ENCODE measurements at places on chromosomes 4 and X.

GRCh38 chr4:105845559-105845958, 49.7 kb upstream of the NPNT start:
- DNase-seq, result no peak

GRCh38 chr4:72569719-72570235, 756 bp upstream of the ADAMTS3 start:
- no peak for DNase-seq

DNA sequence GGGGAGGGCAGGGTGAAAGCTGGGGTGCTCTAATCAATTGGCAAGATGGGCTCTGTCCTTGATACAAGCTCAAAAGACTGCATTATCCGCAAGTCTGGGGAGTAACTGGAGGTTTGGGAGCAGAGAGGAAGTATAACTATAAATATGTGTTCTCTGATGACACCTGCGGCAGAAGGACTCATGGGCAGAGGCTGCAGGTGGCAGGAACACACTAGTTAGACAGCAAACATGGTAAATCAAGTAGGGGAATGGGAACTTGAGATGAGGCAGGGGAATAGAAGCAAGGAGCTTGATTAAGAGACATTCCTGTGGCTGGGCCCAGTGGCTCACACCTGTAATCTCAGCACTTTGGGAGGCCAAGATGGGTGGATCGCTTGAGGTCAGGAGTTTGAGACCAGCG, 30.3 kb downstream of the SH3KBP1 start:
- no peak for DNase-seq

DNA sequence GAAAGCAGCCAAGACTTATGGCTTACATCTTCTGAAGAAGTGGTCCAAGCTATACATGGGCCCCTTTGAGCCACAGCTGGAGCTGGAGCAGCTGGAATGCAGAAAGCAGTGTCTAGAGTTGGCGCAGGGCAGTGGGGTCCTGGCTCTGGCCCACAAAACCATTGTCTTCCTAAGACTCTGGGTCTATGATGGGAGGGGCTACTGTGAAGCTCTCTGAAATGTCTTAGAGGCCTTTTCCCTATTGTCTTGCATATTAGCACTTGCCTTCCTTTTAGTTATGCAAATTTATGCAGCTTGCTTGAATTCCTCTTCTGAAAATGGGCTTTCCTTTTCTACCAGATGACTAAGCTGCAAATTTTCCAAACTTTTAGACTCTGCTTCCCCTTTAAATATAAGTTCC, 15.3 kb downstream of the NPY1R start:
- DNase-seq, result no peak

GRCh38 chrX:131621650-131622049, 77.8 kb downstream of the OR13H1 start:
- no peak for DNase-seq

DNA sequence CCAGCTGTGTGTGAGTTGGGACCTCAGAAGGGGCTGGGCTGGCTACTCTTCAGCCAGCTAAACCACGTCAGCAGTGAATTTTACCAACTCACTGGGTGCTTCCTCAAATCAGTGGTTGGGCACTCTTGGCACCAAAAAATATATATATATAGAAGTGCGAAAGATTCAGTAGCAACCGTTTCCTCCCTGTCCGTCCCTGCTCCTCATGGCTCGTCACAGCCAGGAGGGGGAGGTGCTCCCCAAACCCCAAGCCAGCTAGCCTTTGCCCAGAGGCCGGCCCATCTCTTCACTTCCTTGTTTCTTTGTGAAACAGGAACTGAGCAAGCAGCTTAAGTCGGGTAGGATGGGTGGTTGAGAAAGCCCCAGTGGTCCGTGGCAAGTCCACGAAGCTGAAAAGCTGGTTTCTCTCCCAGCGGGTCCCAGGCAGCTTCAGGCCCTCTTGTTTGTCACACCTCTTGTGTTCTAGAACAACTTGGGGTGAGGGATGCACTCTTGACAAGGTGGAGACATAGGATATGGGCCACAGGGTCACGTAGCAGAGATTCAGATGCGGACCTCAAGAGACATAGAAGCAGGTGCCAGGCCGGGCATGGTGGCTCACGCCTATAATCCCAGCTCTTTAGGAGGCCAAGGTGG, 6.8 kb upstream of the SASH3 start:
- DNase-seq, result no peak

DNA sequence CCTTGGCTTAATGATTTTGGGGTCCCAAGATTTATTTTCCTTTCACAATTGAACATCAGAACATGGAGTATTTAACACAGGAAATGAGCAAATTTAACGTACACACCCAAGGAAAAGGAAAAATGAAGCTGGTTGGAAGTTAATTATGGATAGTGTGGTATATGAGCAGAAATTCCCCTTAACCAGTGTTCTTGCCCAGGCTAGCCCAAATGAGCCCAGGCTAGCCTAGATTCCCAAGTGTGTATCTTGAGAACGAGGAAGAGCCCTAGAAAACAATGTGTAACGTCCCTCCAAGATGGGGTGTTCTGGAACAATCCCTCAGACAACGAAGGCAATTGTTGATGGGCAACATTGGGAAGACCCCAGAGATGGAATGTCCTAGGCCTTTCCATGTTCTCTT, 33.7 kb downstream of the XG start:
- DNase-seq, result no peak

- DNase-seq, result no peak
Measured at GRCh38 chrX:123193101-123193500, 9.0 kb downstream of the GRIA3 start.

DNA sequence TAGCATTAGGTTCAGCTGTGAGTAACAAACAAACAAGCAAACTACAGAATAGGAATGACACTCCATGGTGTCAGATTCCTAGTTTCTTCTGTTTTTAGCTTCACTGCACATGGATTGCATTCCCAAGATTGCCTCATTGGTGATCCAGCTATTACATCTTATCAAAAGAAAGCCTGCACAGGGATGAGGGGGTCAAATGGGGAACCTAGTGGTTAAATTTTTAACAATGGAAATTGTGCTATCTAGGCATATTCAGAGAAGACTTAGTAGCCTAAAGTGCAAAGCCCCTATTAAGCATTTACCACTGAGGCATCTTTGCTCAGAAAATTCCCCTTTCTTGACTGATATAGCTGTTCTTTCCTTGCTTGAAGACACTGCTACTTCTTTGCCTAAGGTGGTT, 3.9 kb upstream of the TTC29 start:
- DNase-seq, result no peak

DNA sequence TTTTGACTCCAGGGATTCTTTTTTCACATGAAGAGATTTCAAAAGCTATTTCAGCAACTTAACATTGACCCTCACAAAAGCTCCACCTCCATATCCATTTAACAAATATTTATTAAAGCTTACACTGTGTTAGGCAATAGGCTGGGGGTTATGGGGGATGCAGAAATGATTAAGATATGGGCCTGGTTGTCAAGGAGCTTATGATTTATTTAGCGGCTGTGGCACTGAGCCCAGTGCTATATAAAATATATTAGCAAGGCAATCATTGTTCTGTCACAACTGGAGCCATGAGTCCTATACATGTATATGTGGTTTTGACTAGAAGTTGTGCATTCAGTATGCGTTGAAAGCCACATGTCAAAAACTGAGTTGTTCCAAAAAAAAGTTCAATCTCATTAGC, 131.1 kb downstream of the GPC3 start:
- DNase-seq, result no peak

DNA sequence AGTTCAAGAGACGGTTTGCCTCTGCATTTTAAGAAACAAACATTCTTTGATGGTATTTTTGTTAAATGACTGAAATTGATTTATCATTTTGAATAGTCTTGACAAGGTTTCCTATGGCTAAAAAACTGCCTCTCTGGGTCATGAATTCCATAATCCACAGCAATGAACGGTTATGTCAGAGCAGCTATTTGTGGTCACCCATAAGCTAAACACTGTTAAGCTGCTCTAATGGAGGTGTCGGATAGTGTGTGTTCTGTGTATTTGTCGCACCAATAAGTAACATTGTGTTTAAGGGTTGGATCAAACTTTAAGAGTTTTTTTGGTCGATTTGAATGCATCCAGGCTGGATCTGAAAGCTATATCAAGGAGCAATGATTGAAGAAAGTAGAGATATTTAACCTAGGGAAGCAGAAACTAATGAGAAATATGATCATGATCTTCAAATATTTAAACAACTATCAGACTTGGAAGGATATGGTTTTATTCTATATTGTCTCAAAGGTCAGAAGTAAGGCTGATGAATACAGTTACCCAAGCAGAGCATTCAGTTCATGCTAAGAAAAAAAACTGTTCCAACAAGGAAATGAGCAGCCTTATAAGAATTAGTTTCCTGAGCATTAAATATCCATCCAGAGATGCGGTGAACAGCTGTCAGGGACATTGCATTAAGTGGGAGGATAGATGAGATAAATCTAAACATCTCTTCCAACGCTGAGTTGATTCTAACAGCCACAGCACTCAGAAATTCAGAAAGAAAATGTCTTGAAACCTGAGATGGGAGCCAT, 232.3 kb upstream of the RPS6KA3 start:
- DNase-seq, result no peak

GRCh38 chr4:183837222-183837621, 67.9 kb upstream of the STOX2 start:
- no peak for DNase-seq

DNA sequence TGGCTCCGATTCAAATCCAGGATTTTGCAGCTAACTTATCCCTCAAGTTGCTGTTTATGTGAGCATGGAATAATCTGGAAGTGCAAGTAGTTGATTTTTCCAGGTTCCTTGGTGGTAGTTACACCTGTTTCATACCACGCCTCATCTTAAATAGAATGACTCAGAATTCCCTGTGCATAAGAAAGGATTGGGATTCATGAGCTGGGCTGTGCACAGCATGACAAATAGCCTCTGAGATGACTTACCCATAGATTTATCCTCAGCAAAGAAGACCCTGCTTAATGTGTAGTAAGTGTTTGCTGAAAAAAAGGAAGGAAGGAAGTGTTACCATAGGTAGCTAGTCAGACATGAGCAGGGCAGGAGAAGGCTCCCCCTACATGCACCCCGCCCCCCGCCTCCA, 777.7 kb upstream of the ADGRL3 start:
- DNase-seq, result no peak

Measured in progenitor cell of endocrine pancreas (in vitro differentiated cells).